ENCODE measurements at places on chromosomes 4 and X.

DNA sequence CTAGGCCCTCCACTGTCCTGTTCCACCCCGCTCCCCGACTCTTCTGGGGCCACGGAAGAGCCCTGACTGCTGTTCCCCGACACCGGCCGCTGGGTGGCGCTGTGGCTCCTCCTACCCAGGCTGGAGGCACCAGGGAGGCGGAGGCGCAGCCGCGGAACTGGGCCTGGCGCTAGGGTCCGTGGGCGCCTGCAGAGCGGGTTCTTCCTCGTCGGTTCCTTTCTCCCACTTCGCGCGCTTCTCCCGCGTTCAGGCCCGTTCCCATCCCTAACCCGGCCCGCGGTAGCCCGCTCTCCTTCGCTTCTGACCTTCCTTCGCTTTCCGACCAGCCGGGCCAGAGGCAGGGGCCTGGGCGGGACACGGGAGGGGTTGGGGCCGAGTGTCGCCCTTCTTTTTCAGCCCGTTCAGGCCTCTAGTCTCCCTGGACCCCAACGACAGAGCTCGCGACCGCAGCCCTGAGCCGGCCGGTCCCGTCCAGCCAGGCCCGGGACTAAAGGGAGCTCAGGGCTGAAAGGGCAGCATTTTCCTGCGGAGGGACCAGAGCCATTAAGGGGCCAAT, 34.3 kb downstream of the NALF2 start:
- DNase-seq, result peak; percentile 80

DNA sequence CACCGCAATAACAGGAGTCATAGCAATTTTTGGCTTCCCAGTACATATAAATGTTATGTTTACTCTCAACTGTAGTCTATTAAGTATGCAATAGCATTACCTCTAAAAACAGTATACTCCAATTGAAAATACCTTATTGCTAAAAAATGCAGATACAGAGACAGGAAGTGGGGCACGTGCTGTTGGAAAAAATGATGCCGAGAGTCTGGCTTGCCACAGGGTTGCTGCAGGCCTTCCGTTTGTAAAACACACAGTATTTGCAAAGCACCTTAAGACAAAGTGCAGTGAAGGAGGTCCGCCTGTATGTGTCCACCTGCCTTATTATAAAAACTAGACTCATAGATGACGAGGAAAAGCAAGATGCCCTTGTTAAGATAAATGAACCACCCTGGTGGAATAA, 23.5 kb downstream of the CD99 start:
- DNase-seq, result no peak

GRCh38 chr4:105710678-105711077, 2.1 kb downstream of the GSTCD start:
- DNase-seq, result no peak

GRCh38 chr4:100799761-100800539, 282.1 kb upstream of the EMCN start:
- DNase-seq, result no peak

DNA sequence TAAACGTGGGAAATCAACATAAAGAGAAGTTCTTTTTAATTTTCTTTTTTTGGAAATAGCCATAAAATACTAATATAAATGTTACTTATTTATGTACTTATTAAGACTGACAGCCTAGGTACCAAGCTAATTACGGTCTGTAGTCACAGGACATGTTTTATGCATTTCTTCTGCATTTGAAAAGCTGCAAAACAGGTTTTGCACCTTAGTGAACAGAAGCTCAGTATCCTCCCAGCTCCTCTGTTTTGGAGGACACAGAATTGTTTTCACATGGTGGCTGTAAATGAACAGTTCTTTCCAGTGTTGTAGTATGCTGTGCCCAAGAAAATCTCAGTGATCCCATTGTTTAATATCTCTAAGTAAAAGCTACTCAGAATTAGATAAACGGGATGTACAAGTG, 1788.0 kb upstream of the TENM3 start:
- no peak for DNase-seq

DNA sequence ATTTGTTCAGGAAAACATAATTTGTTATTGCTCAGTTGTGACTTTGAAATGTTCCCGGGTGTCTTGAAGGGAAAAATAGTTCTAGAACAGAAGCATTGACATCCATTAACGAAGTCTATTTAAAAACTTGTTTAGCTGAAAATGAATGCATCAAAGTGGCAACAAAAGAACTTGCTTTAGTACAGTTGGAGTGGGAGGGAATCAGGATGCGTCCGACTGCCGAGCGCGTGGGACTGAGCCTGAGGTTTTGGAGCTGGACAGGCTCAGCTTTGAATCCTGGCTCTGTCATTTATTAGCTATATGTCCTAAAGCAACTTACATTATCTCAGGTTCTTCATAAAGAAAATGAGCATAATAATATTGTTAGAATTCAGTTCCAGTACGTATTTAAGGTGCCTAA, 9.0 kb upstream of the ERVMER34-1 start:
- no peak for DNase-seq

DNA sequence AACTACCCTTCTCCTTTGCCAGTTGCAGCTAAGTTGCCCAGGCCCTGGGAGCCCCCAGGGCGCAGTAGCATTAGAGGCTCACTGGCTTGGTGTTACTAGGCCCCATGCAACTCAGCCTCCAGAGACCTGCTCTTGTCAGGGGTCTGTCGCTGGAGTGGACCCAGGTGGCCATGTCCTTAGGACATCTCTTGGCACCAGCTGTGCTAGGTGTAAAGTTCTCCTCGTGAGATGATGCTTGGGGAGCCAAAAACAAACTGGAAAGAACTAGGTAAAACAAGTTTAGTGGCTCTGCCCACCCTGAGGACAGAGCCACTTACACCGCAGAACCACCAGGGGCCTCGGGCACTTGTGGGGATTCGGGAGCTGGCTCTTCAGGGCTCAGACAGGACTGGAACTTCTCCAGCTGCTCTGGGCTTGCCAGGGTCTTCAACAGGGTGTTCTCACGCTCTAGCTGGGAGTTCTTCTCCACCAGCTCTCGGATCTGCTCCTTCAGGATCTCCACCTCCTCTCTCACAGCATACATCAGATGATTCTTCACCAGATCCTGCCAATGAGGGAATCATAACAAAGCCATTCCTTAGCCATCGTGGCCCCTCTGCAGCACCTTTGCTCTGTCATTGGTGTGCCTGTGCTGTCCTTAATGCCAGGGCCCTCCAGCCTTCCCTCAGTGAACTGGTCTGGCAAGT, 61.2 kb downstream of the TSC22D3 start:
- DNase-seq, result no peak

- DNase-seq, result no peak
These were observed 15.9 kb upstream of the MAP9 start for GRCh38 chr4:155392481-155393184.

- no peak for DNase-seq
These were observed 125.0 kb upstream of the EDNRA start for GRCh38 chr4:147355847-147356246.

GRCh38 chr4:124189545-124189944, 523.0 kb downstream of the ANKRD50 start:
- DNase-seq, result no peak

DNA sequence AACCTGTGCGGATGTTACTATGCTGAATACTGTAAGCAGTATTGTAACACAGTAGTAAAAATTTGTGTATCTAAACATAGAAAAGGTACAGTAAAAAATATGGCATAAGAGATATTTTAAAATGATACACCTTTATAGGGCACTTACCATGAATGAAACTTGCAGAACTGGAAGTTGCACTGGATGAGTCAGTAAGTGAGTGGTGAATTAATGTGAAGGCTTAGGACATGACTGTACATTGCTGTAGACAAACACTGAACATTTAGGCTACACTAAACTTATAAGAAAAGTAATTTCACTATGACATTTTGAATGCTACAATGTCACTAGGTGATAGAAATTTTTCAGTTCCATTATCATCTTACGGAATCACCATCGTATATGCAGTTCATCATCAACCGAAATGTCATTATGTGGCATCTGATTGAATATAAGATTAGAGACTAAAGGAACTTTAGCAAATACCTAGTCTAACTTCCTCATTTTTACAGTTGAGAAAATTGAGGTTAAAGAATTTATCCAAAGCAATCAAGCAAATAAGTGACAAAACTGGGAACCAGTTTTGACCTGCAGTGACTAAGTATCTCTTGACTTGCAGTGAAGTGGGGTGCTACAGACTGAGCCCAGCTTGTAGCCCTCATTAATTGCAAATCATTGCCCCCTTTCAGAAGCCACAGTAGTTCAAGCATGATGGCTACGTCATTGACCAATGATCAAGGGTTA, 55.3 kb downstream of the EGF start:
- DNase-seq, result no peak

- no peak for DNase-seq
These were observed 21.7 kb downstream of the RAB40AL start for GRCh38 chrX:102958794-102959193.
